Right lobe of liver (tissue), 6 donors: ENCODE measurements at places on chromosomes 12 and 14.

DNA sequence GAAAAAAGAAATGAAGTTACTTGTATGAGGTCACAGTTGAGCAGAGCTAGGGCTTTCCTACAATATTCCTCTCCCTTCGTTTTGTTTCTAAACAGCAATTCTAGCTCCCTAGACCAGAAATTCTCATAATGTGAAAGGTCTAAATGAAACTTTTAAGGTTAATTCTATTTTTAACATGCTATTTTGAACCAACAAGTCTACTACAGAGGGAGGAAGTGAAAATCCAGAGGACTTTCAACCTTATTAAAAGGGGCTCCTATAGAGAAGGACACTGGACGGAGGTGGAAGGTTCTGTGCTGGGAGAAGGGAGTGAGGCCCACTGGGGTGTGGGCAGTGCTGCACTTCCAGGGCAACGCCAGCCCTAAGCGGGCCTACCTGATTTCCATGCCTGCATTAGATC, 13.4 kb downstream of the GSG1 start:
- DNase-seq, result no peak

DNA sequence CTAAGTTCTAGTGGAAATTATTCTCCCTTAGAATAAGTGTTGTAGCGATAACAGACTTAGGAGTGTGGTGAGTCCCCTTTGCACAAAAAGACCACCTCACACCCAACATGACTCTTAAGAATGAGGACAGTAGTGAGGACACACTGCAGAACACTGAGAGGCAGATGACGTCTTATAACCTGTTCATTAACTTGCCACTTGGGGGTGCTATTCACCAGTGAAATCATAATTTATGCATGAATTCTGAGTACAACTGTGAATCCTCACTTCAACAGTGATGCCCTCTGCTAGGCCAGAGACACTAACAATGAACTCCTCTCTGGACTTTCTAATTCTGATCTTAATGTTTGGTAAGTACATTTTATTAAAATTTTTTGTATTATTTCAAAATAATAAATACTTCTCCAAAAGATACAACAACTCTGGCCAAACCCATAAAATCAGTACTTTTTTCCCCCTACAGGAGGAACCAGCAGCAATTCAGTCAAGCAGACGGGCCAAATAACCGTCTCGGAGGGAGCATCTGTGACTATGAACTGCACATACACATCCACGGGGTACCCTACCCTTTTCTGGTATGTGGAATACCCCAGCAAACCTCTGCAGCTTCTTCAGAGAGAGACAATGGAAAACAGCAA, 274.7 kb downstream of the DAD1 start:
- DNase-seq, result no peak

- no peak for DNase-seq
Measured at GRCh38 chr12:29286081-29286790, 94.7 kb downstream of the ERGIC2 start.

DNA sequence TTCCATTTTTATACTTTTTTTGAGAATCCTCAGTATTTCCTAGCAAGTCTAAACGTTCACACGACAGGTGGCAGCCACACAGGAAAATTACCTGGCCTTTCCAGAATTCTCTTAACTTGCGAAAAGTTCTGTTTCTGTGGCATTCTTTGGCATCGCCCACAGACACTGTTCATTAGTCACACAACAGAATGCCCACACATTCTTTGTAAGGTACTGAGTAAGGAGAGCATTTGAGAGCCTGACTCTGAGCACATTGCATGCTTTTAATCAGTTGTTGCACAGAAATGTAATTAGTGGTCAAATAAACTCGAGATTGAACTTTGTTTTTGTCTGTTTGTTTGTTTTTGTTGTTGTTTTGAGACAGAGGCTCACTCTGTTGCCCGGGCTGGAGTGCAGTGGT, 52.4 kb downstream of the LMNTD1 start:
- DNase-seq, result no peak

GRCh38 chr14:54928216-54928615, 25.6 kb upstream of the GCH1 start:
- no peak for DNase-seq

GRCh38 chr14:61080591-61081010, 99.6 kb downstream of the SLC38A6 start:
- no peak for DNase-seq

DNA sequence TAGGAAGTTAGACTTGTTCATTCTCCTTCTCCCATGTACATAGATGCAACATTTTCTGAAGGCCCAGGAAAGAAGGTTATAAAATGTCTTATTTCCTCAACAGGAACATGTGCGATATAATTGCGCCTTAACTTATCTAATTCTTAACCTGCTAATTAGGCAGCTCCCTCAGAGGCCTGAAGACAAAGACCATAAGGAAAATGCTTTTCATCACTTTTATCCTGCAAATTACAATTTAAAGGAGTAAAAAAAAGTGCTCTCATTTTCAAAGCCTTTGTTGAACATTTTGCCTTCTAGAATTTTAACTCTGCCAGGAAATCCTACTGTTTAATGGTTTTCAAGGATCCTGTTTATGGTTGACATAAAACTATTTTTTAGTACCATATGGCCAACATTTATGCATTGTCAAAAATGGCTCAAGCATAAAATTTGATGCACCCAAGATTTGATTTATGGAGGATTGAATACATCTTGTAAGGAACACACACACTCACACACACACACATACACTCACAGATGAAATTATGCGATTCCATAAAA, 660.4 kb upstream of the TMEM132C start:
- DNase-seq, result no peak

- no peak for DNase-seq
Measured at GRCh38 chr14:68513838-68514607, 278.8 kb downstream of the ZFP36L1 start.

GRCh38 chr12:49702009-49702408, 5.2 kb downstream of the FMNL3 start:
- no peak for DNase-seq

DNA sequence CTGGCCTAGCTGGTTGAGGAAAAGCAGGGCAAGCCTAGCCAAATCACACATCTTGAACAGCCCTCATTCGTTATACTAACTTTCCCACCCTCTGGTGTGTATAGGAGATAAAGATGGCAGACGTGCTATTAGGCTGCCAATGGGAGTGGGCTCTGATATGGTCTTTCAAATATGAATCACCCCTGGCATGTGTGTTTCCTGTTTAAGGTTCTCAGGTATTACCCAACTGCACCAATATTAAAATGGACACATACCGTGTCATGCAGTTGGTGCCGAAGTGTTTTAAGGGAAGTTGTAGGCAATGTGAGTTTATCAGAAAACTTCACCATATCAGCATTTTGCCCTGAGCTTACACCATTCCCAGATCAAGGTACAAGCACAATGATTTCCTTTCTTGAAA, 33.4 kb downstream of the CHST11 start:
- DNase-seq, result no peak

DNA sequence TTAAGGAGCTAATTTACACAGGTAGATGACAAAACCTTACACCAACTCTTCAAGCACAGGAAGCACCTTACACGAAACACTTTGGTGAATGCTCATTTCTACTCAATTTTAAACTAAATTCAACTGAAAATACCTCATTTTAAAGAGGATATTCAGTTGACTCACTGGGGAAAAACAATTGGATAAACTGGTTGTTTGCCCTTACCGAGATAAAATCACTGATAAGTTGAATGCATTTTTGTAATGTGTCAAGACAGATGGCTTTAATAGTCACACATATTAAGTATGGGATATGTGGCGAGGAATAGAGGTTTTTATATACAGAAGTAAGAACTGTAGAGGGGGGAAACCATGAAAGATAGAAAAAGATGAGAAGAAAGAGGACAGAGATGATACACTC, 105.4 kb downstream of the HMGA2 start:
- no peak for DNase-seq

GRCh38 chr12:54222609-54223008, 33.8 kb upstream of the SMUG1 start:
- DNase-seq, result no peak

- DNase-seq, result no peak
Measured at GRCh38 chr12:22164139-22164538, 118.1 kb downstream of the CMAS start.

GRCh38 chr12:4412056-4412455, 32.5 kb upstream of the FGF23 start:
- no peak for DNase-seq

DNA sequence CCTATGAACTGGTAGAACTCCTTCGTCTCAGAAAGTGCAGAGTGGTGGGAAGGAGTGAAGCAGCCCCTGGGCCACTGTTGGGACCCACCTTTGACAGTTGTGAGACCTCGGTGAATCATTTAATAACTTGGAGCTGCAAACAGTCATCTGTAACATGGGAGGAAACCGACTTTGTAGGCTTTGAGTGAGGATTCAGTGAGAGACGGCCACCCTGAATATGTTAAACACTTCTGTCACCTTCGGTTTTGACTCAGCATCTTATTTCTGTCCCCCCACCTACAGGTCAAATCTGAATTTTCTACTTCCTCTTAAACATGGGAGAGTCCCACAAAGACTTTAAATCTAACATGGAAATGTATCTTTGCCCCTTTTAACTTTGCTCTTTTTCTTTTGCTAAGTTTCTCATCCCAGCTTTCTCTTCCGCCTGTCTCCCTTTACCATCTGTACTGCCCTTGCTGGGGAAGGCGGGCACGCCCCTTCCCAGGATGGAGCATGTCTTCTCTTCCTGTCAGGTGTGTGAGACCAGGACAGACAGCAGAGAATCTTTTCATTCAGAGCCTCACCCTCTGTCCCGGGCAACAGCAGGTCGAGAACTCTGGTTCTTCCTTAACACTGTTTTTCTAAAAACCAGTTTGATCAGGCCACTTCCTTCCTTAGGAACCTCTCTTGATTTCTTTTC, 37.1 kb downstream of the ZC3H14 start:
- no peak for DNase-seq
